Esophagus squamous epithelium (tissue), 5 donors: ENCODE measurements at places on chromosomes 13 and 19.

DNA sequence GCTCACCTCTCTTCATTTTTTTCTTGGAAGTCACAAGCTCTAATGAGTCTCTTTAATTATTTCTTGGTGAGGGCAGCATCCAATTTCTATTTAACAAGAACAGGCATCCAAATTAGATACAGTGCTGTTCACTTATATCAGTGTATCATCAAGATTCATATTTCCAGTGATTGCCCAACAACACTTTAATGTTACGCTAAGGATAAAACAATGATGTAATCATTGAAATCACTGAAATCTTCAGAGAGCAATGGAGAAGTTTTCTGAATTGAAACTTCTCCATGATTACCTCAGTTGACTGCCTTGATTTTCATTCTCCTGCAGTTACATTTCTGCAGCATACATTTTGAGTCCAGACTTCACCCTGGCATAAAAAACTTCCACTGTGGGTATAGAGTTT is 17.1 kb upstream of the LRCH1 start:
- DNase-seq: no peak

- DNase-seq: no peak
Observed at GRCh38 chr13:74973935-74974879, 507.8 kb downstream of the TBC1D4 start.

GRCh38 chr13:23777575-23777870 is 111.7 kb downstream of the MIPEP start:
- no peak for DNase-seq

DNA sequence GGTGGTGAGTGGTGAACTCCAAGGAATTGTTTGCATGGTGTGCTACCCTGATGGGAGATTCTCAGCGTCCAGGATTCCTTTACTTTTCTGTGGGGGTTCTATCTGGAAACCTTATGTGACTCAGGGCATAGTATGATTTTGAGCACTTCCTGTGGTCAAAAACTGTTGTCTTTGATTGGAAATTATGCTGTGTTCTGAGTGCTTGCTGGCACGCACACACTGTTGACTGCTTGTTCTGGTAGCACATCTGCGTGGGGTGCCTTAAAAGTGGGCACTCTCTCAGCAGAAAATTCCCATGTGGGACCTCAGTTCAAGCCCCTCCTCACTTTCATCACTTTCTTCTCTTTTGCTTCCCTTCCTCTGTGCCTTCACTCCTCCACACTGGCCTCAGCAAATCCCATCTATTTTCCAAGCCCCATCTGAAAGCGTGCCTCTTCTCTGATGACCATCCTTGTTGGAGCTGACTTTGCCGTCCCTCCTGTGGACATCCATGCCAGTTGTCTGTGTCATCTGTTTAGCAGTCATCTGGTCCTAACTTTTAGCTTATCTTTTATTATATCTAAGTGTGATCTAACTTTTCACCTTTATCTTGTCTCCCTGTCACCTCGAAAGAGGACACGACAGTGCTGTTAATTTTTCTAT is 56.4 kb upstream of the NPAS1 start:
- DNase-seq: no peak

GRCh38 chr13:102700088-102701031 is 5.5 kb upstream of the METTL21C start:
- no peak for DNase-seq

GRCh38 chr19:50330365-50331078 is 1.3 kb upstream of the KCNC3 start:
- DNase-seq: no peak

DNA sequence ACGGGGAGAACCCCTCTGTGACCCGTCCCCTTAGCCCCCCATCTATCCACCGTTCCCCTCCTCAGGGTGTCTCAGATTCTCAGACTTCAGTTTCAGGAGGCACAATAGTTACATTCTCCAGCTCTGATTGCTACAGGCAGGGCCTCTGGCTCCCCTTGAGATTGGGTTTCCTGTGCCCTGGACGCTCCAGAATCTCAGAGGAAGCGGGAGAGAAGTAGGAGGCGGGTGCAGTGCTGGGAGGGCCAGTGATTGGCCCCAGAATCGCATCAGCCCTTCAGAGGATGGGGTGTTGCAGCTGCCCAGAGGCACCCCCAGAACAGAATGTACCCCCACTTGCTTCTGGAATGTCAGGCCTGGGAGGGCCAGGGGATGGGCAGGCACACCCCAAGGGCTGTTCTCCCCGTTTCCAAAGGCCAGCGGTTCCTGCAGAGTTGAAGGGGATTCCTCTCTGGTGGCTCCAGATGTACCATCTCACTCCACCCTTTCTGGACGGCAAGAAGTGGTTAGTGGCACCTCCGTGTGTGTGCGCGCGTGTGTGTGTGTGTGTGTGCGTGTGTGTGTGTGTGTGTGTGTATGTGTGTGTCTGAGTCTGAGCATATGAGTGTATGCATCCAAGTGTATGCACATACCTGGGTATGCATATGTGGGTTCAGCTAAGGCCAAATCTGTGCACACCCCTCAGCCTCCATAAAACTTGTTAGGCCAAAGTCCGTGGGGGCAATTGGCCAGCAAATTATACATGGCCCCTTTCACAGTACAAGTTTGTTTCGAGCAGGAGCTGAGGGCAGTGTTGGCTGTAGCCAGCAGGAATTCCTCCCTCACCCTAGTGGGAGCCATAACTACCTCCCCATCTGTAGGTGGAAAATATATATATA is 35.5 kb downstream of the LYL1 start:
- DNase-seq: no peak

- DNase-seq: no peak
Observed at GRCh38 chr13:46605825-46606554, 53.0 kb downstream of the LRCH1 start.

DNA sequence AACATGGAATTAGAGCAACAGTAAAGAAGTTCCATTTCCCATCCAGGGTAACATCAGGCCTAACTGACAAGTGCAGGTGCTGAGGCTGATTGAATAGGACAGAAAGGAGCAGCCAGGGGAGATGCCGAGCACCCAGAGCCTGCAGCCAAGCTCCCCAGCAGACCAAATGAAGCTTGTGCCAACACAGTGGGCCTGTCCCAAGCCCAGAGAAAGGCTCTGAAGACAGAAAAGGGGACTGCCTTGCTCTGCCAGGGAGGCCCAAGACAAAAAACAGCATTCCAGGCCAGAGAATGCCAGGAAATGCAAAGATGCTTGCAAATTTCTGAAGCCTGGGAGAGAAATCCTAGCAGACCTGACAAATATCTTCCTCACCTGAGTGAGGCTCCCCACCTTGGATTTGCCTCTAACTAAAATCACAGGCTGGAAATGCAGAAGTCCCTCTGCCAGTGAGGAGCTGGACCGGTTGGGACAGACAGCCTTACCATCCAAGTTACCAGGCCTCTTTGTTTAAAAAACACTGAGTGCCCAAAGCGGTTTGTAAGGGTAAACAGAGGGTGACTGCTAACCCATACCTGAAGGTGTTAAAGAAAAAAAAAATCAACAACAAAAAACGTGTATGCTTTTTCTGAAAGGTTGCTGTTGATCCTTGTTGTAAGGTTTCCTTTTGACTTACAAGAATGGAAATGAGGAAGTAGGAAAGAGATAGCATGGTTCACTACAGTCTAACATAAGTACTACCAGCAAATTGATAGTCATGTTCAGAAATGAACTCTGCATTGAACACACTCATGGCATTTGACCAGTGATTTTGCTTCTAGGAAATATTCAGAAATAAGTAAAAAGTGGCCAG is 11.8 kb upstream of the HMGB1 start:
- DNase-seq: no peak

- DNase-seq: no peak
Observed at GRCh38 chr19:28502879-28503734, 709.8 kb downstream of the UQCRFS1 start.

- no peak for DNase-seq
Observed at GRCh38 chr13:23899555-23899954, 2.3 kb upstream of the C1QTNF9B start.

DNA sequence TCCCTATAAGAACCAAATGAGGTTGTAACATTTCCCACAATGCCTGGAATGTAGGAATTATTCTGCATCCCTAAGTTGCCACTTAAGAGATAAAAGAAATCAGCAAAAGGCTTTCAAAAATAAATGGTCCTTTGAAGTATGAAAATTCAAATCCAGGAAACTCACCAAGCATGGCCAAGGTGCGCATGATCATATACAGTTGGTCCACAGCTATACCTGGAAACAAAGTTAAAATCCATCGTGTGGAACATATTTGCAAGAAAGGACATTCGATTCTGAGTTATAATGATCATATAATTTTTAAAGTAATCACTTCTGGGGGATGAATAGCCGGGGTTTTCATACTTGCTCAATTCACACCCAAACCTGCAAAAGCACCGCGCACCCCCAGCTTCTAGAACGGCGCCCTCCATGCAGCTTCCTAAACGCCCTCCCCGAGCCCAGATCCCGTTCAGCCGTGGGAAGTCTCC is 525 bp downstream of the CARS2 start:
- DNase-seq: no peak

GRCh38 chr13:94708031-94708859 is 4.1 kb downstream of the SOX21 start:
- no peak for DNase-seq

GRCh38 chr13:73879346-73880015 is 254.7 kb downstream of the KLF12 start:
- DNase-seq: no peak

DNA sequence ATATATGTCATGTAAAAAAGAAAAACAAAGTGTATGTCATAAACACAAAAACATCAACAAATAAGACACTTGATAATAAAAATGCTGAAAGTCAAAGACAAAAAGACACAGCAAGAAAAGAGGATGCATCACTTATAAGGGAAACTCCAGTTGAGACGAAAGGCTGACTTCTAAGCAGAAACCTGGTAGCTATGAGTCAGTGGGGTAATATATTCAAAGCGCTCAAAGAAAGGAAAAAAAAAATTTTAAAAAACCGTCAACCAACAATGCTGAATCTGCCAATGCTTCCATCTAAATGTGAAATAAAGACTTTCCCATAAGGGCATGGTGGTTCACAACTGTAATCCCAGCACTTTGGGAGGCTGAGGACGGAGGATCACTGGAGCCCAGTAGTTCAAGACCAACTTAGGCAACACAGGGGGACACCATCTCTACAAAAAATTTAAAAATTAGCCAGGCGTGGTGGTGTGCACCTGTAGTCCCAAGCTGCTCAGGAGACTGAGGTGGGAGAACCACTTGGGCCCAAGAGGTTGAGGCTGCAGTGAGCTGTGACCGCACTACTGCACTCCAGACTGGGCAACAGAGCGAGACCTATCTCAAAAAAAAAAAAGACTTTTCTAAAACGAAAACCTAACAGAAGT is 24.0 kb downstream of the USP12 start:
- no peak for DNase-seq

DNA sequence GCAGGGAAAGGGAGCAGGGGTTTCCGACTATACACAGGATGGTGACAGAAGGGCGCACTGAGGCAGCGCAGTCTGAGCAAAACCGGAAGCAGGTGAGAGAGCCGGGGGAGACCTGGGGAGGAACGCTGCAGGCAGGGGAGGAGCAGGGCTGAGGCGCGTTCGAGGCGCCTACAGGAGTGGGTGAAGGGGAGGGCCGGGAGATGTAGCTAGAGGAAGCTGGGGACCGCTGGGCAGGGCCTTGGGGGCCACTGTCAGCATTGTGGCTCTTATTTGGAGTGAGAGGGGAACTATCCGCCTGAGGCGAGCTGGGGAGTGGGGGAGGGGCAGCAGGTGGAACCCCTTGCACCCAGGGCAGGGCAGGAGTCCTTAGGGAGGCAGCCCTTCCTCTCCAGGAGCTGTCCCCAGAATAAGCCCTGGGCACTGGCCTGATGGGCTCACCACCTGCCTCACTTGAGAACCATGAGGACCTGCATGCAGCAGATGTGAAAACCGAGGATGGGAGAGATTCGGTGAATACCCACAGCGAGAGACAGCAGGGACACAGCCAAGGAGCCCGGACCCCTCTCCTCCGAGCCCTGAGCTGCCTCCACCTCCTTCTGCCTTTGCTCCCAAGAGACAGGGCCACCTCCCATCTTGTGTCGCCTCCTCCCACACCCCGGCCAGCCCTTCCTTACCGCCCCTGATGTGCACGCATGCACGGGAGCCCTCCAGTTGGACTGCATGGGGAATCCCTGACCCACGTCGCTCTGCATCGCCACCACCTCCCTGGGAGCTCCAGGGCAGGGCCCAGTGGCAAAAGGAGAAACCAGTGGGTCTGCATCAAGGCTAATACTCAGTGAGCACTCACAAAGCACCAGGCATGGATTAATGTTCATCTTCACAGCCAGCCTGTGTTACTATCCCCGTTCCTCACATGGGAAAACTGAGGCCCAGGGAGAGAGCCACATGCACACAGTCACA is 10.3 kb downstream of the AKT2 start:
- DNase-seq: no peak

DNA sequence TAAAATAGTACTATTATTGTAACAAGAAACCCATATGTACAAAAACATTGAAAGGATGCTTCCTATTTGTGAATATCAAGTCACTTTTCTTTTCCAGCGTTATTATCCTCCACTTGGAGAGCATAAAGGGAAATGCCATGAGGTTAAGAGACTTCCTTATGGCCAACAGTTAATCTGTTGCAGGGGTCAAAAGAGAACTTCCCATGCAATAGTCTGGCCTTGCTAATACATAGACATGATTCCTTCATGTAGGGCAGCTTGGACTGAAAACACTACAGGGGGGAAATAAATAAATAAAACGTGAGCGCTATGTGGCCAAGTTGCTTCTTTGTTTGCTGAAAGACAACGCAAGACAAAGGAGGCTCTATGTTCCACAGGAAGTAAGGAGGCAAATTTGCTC is 269.1 kb upstream of the EDNRB start:
- DNase-seq: no peak

- DNase-seq: no peak
Observed at GRCh38 chr19:33399745-33400681, 26.5 kb downstream of the CEBPG start.

GRCh38 chr19:55490478-55491432 is 2.5 kb downstream of the SSC5D start:
- DNase-seq: no peak

DNA sequence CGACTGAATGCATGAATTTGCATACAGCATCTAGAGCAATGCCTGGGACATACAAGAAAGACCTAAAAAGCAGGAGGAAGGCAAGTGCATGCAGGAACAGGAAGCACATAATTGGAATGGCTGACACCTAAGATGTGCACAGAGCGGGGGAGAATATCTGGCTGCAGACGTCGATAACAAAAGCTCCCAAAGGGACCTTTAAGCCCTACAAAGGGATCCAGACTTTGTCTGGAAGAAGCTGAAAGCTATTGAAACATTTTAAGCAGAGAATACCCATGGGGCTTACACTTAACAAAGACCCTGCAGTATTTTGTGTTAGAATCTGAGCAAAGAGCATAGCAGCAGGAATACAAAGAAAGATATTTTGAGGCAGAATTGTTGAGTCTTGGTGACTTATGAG is 107.4 kb upstream of the CLDN10 start:
- no peak for DNase-seq
